Stimulated activated CD8-positive, alpha-beta memory T cell treated with anti-CD3 and anti-CD28 coated beads, Interleukin-15, amount 100 ng/mL, for 1 hour (primary cell): ENCODE measurements at places on chromosomes 13 and 19.

GRCh38 chr13:38693641-38694040, 6.8 kb downstream of the FREM2 start:
- DNase-seq: no peak

DNA sequence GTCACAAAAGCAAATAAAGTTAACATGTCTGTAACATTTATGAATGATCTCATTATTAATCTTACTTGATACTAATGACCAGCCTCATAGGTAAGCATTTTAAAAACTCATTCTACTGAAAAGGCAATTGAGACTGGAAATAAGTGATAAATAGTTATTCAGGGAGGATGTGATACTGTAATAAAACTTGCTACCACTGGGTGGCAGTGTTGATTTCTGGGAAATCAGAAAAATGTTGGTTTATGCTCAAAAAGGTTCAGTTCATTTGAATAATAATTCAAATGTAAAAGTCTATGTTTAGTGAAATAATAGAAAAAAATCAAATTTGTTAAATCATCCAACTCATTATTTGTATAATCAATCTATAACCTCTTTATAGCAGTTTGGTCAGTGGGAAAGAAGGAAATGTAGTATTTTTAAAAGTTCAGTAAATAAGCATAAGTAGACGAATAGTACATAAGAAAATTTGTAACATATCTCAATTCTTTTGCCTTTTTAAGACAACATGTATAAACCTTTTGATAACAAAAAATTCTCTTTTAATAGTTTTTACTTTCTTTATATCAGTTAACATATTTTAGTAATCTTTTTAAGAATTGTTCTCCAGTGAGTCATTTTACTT, 9.6 kb downstream of the ABHD13 start:
- DNase-seq: no peak

GRCh38 chr13:26707122-26708006, 53.2 kb downstream of the GPR12 start:
- DNase-seq: peak; percentile 5

- DNase-seq: no peak
Observed at GRCh38 chr13:45333251-45333976, 7.6 kb downstream of the TPT1 start.

DNA sequence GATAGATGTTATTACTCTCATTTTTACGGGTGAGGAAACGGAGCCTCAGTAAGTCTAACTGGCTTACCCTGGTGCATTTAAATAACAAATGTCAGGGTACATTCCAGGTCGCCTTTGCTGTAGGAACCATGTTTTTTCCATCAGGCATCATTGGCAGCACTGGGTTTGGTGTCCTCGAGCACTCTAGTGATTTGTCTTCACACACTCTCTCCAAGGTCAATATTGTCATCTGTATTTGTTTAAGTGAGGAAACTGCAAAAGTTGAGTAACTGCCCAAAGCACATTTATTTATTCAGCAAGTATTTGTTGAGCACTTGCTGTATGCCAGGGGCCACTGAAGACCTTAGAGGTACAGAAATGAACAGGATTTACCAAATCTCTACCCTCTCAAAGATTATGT, 78.6 kb downstream of the DCT start:
- DNase-seq: no peak

DNA sequence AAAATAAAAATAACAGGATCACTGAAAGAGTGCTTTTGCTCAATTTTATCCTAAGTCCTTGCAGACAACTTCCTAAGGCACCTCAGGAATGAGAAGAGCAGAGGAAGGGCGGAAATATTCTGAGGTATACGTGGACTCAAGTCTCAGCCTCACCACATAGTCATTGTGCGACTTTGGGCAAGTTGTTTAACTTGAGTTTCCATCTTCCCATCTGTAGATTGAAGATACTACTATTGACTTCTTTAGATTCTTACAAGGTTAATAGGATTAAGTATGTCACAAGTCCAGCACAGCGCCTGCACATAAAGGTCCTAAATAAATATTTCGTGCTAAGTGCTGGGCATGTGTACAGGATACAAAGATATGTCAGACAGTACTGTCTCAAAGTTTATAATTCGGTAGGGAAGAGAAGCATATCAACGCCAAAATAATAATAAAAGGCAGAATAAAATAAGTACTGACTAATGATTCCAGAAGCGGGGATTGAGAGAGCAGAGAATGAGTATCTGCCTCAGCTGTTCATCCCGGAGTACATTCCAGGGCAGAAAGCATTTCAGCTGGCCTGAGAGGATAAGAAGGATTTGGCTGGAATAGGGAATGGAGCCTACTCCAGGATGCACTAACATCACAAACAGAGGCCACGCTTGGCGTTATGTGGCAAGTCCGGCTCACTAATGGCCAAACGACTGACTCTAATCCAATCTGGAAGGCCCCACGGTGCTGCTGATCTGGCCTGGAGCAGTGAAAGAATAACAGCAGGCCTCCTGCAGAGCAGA, 139.7 kb downstream of the FLT1 start:
- DNase-seq: no peak

DNA sequence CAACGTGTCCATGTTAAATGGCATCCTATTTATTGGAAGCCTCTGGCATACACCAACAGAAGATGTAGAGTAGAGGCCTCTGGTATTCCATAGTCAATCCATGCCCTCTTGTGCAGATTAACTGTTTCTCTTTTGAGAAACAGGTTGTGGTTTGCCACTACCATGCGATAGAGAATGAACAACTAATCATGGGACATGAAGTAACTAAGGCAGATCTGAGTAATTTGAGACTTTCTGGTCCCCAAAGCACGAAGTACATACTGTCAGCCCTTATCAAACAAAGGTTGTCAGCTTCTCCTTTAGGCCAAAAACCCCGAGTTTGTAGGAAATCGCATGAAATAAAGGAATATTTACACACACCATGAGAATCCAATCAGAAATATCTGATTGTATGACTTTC, 3.6 kb downstream of the ZNF121 start:
- DNase-seq: no peak

GRCh38 chr19:52492201-52492993, 35.1 kb upstream of the ZNF808 start:
- no peak for DNase-seq
